ENCODE measurements at places on chromosomes 3 and 15.

GRCh38 chr3:150005243-150006112, 34.8 kb upstream of the PFN2 start:
- no peak for DNase-seq

DNA sequence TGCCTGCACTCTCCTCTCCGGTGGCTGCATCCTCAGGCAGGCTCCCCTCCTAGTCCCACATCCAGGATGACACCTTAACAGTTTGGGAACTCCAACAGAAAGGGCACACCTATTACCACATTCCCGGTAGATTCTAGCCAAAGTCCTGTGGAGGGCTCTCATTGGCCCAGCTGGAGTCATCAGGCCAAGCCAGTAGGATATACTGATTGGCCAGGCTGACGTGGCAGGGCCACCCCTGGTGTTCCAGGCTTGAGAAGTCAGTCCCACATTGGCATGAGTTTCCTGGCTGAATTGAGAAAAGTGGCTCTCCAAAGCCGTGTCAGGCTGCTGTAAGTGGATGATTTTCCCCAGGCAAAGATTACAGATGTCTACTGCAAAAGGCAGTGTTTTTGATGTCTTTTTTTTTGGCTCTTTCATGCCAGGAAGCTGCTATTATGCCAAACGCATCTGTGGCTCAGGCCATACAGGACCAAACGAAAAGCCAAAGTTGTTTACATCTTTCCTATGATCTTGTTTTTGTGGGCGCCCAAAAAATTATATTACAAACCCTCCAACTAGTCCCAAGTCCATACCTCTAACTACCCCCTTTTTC, 6.6 kb upstream of the BLM start:
- no peak for DNase-seq

DNA sequence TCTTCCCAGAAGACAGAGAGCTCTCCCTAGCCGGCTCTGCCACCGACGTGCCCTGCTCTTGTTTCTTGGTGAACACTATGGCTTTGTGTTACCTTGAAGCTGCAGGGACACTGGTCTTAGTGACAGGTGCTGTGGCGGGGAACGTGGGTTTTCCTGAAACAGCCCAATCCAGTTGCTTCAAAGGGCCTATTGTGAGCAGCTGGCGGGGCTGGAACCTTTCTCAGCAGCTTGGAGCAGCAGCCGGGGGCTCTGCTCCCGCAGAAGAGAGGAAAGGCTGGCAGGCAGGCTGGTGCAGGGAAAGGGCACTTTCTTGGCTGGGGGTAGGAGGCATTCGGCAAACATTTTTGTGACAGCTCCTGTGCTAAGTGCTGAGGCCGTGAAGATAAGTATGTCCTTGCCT, 12.8 kb downstream of the MYZAP start:
- DNase-seq: no peak

GRCh38 chr3:124986192-124987143, 51.9 kb upstream of the MUC13 start:
- DNase-seq: no peak

DNA sequence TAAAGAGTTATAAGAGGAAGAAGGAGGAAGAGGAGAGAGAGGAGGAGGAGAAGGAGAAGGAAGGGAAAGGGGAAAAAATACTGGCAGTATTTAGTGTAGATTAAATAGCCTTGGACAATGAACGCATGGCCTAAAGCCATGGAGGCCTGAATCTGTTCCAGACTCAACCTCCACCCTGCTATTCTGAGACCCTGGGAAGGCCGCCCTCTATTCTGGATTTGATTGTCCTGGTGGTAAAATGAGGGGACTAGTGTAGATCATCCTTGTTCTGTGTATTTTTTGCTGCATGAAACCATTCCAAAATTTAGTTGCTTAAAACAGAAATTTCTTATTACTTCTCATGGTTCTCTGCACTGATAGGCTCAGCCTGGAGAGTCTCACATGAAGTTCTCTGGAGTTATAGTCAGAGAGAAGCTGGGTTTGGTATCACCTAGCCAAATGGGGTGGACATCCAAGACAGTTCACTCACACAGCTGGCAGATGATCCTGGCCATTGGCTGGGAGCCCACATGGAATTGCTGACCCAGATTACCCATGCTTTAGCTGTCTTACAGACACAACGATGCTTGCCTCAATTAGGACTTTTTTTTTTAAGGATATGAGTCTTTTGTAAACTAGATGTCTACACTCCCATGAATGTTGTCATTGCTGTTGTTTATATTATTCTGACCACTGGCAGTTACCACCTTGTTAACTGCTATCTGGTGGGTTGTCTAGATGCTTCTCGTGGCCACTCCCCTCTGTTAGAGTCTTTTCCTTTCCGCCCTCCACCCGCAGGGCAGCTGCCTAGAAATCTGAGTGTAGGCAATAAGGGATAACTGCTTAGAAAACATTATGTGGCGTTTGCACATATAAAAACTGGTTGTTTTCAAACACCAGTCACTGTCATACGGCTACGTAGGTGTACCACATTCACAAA, 149.9 kb downstream of the SST start:
- no peak for DNase-seq

DNA sequence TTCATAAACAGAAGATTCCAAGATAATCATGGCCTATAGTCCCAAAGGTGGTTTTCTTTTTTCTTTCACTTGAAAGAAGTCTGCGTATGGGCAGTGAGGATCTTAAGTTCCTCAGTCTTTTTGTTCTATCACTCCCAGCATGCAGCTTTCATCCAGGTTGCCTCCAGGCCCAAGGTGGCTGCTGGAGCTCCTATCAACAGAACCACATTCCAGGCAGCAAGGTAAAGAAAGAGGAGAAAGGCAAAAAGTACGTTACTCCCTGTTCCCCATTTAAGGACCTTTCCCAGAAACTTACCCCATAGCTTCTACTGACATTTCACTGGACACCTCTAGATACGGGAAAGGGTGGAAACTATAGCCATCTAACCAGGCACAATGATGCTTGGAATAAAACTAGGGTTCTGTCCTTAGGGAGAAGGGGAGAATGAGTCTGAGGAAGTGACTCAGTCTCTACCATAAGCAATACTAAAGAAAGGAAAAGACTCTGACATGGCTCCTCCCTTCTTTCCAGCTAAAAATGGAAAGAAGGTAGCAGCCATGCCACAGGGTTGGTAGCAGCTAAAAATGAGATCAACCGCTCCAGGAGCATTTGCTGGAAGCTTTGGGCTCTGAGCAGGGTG, 313.9 kb upstream of the NR2E3 start:
- no peak for DNase-seq

- DNase-seq: no peak
Measured at GRCh38 chr3:42066516-42067181, 24.5 kb upstream of the TRAK1 start.

- no peak for DNase-seq
Measured at GRCh38 chr3:94251566-94251965, 188.7 kb downstream of the NSUN3 start.
